ENCODE measurements at places on chromosomes 12 and 14. TPM values are rescaled to one million over a fixed set of nuclear protein-coding genes. Genes with fewer than 3 reads are reported as not detected.
A peak's percentile ranks its signal among the peaks of the same experiment; 100 is the strongest.

DNA sequence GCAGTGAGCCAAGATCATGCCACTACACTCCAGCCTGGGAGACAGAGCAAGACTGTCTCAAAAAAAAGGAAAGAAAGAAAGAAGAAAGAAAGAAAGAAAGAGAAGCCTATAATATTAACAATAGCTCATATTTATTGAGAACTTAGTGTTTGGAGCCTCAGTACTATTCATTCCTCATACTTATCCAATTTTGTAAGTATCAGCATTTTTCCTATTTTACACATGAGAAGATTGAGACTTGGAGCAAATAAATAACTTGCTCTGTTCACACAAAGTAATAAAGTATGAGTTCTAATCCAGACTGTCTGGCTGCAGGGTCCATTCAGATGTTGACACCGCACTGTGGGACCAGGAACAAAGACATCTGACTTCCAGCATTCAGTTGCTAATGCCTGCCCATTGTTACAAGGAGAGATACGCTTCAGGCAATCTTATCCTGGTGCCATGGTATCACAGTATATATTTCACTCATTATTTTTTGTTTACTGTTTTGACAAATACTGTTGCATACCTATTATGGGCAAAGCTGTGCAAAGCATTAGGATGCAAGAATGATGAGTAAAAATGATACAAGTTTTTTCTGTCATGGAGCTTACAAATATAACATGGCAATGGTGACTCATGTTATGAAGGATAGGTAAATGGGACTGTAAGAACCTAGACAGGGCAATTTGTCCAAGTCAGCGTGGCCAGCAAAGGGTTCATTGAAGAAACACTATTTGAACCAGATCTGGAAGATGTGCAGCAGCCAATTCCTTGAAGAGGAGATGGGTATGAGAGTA is 21.4 kb upstream of the TMTC2 start:
- no peaks in the 10 kb centered on the region for H3K4me1 ChIP-seq
- no peak for DNase-seq
- H3K36me3 ChIP-seq, result no peaks in the 10 kb centered on the region
- H3K27me3 ChIP-seq, result no peaks in the 10 kb centered on the region
- no peak overlapping the region for H3K4me3 ChIP-seq

GRCh38 chr12:108855284-108856169 is 1.9 kb downstream of the SSH1 start:
- no peaks in the 10 kb centered on the region for H3K36me3 ChIP-seq
- peak overlapping the region; percentile 82 for H3K4me3 ChIP-seq
- H3K4me1 ChIP-seq, result peaks cover 6% of the 10 kb centered on the region
- peak overlapping the region; percentile 67 for H3K27ac ChIP-seq

Gene KRT3
- total RNA-seq, result not detected

GRCh38 chr14:45610318-45610717 is 357.3 kb upstream of the MIS18BP1 start:
- H3K4me3 ChIP-seq, result no peak overlapping the region
- no peaks in the 10 kb centered on the region for H3K4me1 ChIP-seq
- H3K36me3 ChIP-seq, result no peaks in the 10 kb centered on the region
- no peak for DNase-seq
- H3K27ac ChIP-seq, result no peak overlapping the region
- H3K27me3 ChIP-seq, result no peaks in the 10 kb centered on the region

- no peaks in the 10 kb centered on the region for H3K4me1 ChIP-seq
- no peak overlapping the region for H3K27ac ChIP-seq
- H3K27me3 ChIP-seq, result no peaks in the 10 kb centered on the region
- DNase-seq, result no peak
- H3K4me3 ChIP-seq, result no peak overlapping the region
These were observed 218.9 kb downstream of the ACSS3 start for GRCh38 chr12:81296556-81297305.

Gene RDH16
- total RNA-seq, result 0.45 TPM

DNA sequence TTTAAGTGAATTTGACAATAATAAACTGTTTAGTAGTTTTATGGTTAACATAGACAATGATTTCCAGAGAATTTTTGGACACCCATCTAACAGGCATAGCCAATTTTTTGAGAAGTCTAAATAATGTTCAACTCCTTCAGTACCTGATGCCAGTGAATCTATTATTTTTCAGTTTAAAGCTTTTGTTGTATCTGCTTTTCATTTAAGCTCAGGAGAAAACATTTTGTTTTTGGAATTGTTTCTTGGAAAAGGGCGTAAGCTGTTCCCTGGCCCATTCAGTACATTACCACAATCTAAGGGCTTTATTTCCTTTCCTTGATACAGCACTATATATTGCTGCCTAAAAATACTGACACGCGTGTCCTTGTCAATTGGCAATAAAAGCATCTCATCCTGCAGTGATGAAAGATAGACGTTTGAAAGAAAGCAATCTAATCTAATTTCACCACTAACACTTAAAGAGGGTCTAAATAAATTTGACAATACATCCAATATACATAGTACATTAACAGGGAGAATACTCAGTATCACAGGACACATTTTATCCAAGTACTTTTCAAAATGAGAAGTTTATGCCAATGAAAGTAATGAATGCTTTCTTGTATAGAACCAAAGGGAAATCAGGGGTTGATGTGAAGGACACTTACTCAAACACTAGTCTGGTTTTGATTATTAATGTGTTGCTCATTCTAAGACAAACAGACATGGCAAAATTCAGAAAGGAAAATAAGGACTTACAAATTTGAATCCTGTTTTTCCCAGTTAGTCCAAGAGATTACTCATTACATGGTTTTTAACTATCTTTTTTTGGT is 104.2 kb upstream of the LGR5 start:
- no peak overlapping the region for H3K27ac ChIP-seq
- no peaks in the 10 kb centered on the region for H3K27me3 ChIP-seq
- no peaks in the 10 kb centered on the region for H3K36me3 ChIP-seq
- DNase-seq, result no peak
- H3K4me1 ChIP-seq, result no peaks in the 10 kb centered on the region

DNA sequence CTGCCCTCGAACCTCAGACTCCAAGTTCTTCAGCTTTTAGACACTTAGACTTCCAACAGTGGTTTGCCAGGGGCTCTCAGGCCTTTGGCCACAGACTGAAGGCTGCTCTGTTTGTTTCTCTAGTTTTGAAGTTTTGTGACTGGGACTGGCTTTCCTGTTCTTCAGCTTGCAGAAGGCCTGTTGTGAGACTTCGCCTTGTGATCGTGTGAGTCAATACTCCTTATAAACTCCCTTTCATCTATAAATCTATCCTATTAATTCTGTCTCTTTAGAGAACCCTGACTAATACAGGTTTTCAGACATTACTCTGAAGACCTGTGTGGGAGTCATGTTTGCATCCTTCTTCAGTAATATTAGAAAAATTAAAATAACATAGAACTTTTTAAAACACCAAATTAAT is 289.1 kb downstream of the RMST start:
- no peaks in the 10 kb centered on the region for H3K4me1 ChIP-seq
- H3K27ac ChIP-seq, result no peak overlapping the region
- no peak for DNase-seq
- H3K36me3 ChIP-seq, result no peaks in the 10 kb centered on the region

DNA sequence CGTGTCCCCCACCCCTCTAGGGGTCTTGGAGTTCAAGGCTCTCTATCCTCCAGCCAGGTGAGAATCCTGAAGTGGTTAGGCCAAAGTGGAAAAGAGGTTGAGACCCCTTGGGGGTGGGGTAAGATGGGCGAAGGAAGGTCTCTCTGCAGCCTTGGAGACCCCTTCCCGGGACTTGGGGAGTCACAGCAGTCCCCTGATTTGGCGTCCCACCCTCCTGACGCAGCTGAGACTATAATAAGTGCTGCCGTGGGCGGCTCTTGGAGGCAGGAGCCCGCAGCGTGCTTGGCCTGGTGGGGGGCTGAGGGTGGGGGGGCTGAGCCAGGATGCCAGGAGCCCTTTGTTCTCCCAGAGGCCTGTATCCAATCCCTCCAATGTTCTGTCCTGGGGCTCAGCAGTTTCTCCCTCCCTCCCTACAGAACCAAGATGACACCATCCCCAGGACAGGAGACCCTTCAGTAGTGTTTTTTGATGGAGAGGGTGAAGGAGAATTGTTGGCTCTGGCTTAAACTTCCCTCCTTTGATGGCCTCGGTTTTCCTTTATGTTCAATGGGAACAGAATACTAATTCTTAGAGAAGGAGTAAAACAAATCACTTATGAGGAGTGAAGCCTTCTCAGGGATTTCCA is 1.5 kb upstream of the AGAP2 start:
- no peak overlapping the region for H3K27ac ChIP-seq
- H3K4me1 ChIP-seq, result peaks cover 9% of the 10 kb centered on the region
- H3K27me3 ChIP-seq, result peaks cover 7% of the 10 kb centered on the region
- no peaks in the 10 kb centered on the region for H3K36me3 ChIP-seq
- no peak overlapping the region for H3K4me3 ChIP-seq
- no peak for DNase-seq

GRCh38 chr14:50798048-50798421 is 32.9 kb downstream of the NIN start:
- H3K4me1 ChIP-seq, result peaks cover 2% of the 10 kb centered on the region
- no peak overlapping the region for H3K27ac ChIP-seq
- no peak for DNase-seq
- no peaks in the 10 kb centered on the region for H3K27me3 ChIP-seq
- H3K4me3 ChIP-seq, result no peak overlapping the region

DNA sequence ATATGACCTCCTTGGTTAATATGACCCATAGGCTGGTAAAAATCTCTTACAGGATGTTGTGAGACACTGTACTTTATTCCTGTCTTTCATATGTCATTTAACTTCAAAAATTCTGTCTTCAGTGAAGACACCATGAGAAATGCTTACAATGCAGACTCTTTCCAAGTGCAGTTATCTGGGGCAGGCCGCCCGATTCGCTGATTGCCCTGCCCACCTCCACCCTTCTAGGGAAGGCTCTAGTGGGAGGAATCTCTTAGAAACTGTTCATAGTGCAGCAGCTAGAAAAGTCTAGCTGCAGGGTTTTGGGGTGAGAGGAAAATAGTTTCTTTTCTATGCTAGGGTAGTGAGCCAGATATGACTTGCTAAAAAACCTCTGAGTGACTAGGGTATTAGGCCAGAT is 15.0 kb upstream of the CIPC start:
- H3K27me3 ChIP-seq, result no peaks in the 10 kb centered on the region
- H3K36me3 ChIP-seq, result no peaks in the 10 kb centered on the region
- no peak overlapping the region for H3K4me3 ChIP-seq

Measured in ovary (tissue), 10 donors.